ENCODE measurements at places on chromosomes 11 and 22.

DNA sequence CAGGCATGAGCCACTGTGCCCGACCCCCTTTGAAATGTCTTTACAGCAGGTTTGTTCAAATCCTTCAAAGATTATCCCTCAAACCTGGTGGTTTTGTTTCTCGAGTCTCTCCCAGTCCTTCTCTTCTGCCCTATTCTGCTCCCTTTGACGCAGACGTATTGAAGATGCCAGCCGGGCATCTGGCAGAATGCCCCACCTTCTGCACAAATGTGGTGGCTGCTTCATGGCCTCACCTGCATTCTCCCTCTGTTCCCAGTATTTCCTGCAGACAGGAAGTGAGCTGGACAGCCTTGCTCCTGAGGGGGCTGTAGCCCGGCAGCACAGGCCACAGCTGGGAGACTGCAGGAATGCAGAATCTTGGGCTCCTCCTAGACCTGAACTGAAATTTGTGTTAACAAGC is 4.8 kb upstream of the NAP1L4 start:
- DNase-seq, result no peak

DNA sequence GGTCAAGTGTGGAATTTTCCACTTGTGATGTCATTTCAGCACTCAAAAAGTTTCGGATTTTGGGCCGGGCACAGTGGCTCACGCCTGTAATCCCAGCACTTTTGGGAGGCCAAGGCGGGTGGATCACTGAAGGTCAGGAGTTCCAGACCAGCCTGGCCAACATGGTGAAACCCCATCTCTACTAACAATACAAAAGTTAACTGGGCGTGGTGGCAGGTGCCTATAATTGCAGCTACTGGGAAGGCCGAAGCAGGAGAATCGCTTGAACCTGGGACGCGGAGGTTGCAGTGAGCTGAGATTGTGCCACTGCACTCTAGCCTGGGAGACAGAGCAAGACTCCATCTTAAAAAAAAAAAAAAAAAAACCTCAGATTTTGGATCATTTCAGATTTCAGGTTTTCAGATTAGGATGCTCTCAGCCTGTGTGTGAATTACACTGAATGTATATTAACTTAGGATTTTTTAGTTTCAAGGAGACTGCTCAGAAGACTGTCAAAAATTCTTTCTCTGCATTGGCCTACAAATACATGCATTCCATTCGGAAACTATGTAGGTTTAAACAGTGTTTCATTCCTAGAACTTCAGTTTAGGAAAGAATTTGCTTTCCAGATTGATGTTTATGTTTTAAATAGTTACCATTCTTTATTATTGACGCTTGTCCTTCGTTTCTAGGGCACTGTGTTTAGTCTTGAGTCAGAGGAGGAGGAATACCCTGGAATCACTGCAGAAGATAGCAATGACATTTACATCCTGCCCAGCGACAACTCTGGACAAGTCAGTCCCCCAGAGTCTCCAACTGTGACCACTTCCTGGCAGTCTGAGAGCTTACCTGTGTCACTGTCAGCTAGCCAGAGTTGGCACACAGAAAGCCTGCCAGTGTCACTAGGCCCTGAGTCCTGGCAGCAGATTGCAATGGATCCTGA is 48.0 kb downstream of the BID start:
- DNase-seq, result no peak

DNA sequence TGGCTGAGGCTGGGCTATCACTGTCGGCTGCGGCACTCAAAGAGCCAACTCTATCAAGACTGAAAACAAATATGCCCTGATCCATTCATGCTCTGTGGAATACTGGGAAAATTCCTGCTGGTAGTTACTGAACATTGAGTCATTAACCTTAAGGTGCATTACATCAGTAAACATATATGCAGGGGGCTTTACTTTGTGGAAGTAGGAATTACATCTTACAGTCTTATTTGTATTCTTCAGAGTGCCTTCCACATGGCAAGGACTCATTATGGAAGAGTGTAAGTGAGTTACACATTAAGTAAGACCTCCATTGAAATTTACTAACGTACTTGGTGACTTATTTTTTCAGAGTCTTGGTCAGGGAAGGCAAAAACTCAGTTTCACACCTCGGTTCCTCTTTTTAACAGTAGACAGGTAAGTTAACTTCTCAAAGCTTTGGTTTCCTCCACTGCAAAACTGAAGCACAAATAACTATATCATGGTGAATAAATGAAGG is 4.5 kb downstream of the OR5B21 start:
- DNase-seq, result no peak

GRCh38 chr11:68370211-68371111 is 58.1 kb downstream of the LRP5 start:
- DNase-seq, result no peak

- peak; percentile 62 for DNase-seq
These were observed 3.7 kb upstream of the DPF2 start for GRCh38 chr11:65329944-65330403.

DNA sequence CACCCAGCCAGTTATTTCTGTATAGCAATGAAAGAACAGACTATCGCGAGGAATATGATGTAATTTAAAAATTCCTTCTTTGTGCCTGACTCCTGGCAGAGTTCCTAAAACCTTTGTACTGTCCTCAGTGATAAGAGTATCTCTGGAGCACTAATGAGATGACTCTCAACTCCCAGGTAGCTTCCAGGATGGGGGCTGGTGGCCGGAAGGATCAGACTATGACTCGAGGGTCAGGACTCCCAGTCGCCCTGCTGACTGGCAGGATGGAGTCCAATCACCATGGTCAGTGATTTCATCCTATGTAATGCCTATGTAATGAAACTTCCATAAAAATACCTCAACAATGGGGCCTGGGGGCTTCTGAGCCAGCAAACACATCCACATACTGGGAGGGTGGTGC is 135.1 kb downstream of the SHANK2 start:
- DNase-seq, result no peak

DNA sequence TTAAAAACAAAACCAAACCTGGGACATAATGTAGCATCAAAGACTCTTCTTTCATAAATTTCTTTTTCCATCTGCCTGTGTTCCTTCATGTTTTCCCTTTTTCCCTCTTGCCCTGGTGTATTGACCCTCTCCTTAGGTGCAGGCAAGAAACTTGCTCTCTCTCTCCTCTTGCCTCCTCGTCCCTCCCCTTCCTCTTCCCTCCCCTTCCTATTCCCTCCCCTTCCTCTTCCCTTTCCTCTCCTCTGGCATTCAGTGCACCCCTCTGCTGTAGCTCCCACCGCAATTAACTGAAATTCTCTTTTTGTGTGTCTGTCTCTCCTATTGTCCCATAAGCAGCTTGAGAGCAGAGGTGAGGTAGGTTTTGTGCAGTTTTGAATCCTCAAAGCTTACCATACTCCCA is 49.9 kb downstream of the CSF2RB start:
- DNase-seq, result no peak
